T-helper 17 cell (primary cell): ENCODE measurements at places on chromosomes 6 and 20.

DNA sequence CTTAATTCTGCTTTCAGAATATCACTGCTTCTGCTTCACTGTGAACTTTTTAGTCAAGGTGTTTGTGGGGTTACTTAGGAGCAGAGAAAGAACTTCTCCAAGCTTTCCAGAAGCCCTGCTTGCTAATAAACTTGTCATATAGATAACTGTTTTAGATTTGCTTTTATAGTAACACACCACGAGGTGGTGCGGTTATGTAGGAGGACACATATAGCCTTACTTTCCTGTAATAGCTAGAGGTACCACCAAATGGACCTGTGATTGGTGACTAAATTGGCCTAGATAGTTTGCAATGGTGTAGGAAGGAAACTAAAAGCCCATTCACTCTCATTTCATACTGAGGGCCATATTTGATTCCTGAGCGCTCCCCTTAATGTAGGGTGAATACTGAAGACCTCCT lies 52.3 kb upstream of the BCLAF1 start:
- no peak for DNase-seq

DNA sequence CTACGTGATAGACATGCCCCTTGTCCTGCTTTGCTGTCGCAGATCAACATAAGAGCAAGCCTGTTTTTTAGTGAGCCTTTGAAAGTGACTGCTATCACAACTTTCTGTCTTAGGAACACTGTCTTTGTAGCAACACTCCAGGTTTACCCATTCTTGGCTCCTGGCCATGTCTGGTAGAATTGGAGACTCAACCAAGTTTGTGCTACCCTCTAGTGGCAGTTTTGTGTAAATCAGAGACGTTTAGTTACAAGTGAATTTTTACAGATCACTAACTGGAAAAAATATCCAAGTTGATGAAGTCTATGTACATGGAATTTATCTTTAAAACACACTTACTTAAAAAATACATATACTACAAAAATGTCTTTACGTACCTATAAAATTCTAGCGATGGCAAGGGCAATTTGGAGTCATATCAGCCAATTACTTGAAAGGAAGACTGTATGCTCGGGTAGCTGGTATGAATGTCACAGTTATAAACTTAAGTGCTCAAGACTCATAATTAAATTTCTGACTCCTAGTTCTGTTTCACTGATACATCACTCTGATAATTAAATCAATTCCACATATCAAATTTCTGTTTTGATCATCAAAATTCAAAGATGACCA lies 101.4 kb downstream of the ADGB start:
- DNase-seq, result no peak

GRCh38 chr6:154605882-154606370 lies 95.4 kb upstream of the CNKSR3 start:
- no peak for DNase-seq

GRCh38 chr6:53718597-53719460 lies 53.3 kb upstream of the KLHL31 start:
- no peak for DNase-seq
